ENCODE measurements at places on chromosomes 1 and 21.

GRCh38 chr1:211472724-211473123 is 19.2 kb downstream of the RD3 start:
- no peaks in the 10 kb centered on the region for H3K36me3 ChIP-seq
- DNase-seq = no peak
- no peak overlapping the region for H3K27ac ChIP-seq
- peaks cover 4% of the 10 kb centered on the region for H3K4me1 ChIP-seq

- peaks cover 10% of the 10 kb centered on the region for H3K27me3 ChIP-seq
- H3K36me3 ChIP-seq = no peaks in the 10 kb centered on the region
- no peak overlapping the region for H3K4me3 ChIP-seq
- DNase-seq = peak; percentile 95
These were observed 48.5 kb upstream of the SLC25A33 start for GRCh38 chr1:9490605-9491339.

GRCh38 chr1:235588916-235589515 is 60.6 kb downstream of the GNG4 start:
- peaks cover 21% of the 10 kb centered on the region for H3K27me3 ChIP-seq
- H3K27ac ChIP-seq = peak overlapping the region; percentile 59
- DNase-seq = no peak
- H3K4me3 ChIP-seq = no peak overlapping the region
- peaks cover 55% of the 10 kb centered on the region for H3K36me3 ChIP-seq

- H3K4me3 ChIP-seq = no peak overlapping the region
- no peaks in the 10 kb centered on the region for H3K27me3 ChIP-seq
- H3K36me3 ChIP-seq = peaks cover 42% of the 10 kb centered on the region
- DNase-seq = no peak
- peaks cover 45% of the 10 kb centered on the region for H3K4me1 ChIP-seq
These were observed 39.0 kb downstream of the LRRC71 start for GRCh38 chr1:156959414-156959813.

DNA sequence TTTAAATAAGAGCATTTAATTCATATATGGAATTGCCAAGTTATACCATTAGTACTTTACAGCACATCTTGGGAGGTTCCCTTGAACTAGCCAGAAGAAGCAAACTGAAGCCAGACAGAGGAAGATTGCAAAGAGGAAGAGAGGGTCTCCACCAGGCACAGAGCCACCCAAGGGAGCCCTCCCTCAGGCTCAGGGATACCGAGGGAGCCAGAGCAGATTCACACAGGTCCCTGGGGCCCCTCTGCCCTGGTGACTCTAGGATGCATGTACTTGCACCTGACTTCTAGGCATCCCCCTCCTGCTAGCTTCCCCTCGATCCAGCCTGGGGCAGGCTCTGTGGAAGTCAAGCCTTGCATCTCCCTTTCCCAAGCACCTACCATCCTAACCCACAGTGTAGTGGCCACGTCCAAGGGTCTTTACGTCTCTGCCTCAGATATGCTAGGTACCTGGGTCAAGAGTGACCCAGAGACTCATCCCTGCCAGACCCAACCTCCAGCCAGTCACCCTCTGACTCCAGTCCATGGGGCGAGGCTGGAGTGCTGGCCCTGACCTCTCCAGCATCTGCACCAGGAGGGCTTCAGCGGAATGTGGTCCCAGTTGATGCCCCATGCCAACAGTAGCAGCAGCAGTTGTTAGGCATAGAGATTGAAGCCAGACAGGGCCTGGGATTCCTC is 6.4 kb downstream of the IFNAR2 start:
- peaks cover 45% of the 10 kb centered on the region for H3K36me3 ChIP-seq
- peaks cover 62% of the 10 kb centered on the region for H3K4me1 ChIP-seq
- no peak for DNase-seq
- no peak overlapping the region for H3K4me3 ChIP-seq
- H3K27ac ChIP-seq = peak overlapping the region; percentile 87
- H3K27me3 ChIP-seq = no peaks in the 10 kb centered on the region

DNA sequence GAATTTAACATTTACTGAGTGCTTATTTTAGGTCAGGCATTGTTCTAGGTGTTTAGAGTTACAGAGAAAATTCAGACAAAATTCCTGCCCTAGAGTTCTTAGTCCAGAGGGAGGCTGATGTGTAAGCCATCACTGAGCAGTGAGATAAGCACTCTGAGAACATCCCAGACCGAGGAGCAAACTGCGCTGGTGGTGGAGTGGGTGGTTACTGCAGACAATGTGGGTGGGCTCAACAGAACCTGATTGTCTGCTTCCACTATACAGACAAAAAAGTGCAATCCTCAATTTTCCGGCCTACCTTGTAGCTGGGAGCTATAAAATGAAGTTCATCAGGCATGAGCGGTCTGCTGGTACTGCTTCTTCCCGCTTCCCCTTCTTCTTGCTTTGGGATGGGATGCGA is 23.5 kb downstream of the PROK1 start:
- H3K4me3 ChIP-seq = no peak overlapping the region
- DNase-seq = no peak
- peaks cover 12% of the 10 kb centered on the region for H3K27me3 ChIP-seq
- no peaks in the 10 kb centered on the region for H3K4me1 ChIP-seq
- H3K36me3 ChIP-seq = no peaks in the 10 kb centered on the region
- no peak overlapping the region for H3K27ac ChIP-seq

GRCh38 chr1:107544285-107544684 is 403.4 kb downstream of the NTNG1 start:
- H3K4me1 ChIP-seq = no peaks in the 10 kb centered on the region
- no peak for DNase-seq
- H3K27ac ChIP-seq = no peak overlapping the region

GRCh38 chr1:192615055-192615454 is 20.9 kb upstream of the RGS13 start:
- H3K36me3 ChIP-seq = no peaks in the 10 kb centered on the region
- H3K27ac ChIP-seq = no peak overlapping the region
- DNase-seq = no peak
- no peaks in the 10 kb centered on the region for H3K4me1 ChIP-seq
- H3K4me3 ChIP-seq = no peak overlapping the region

GRCh38 chr1:151459331-151460046 is at the start of gene POGZ:
Gene POGZ (minus strand): TSS chr1:151459494. CDS start chr1:151442204, 17,290 bp downstream.
- peak; percentile 97 for DNase-seq
- H3K36me3 ChIP-seq = peaks cover 7% of the 10 kb centered on the region
- H3K27me3 ChIP-seq = peaks cover 14% of the 10 kb centered on the region
- H3K27ac ChIP-seq = peak within 1 kb of the TSS; percentile 91
- H3K4me3 ChIP-seq = peak within 1 kb of the TSS; percentile 87

DNA sequence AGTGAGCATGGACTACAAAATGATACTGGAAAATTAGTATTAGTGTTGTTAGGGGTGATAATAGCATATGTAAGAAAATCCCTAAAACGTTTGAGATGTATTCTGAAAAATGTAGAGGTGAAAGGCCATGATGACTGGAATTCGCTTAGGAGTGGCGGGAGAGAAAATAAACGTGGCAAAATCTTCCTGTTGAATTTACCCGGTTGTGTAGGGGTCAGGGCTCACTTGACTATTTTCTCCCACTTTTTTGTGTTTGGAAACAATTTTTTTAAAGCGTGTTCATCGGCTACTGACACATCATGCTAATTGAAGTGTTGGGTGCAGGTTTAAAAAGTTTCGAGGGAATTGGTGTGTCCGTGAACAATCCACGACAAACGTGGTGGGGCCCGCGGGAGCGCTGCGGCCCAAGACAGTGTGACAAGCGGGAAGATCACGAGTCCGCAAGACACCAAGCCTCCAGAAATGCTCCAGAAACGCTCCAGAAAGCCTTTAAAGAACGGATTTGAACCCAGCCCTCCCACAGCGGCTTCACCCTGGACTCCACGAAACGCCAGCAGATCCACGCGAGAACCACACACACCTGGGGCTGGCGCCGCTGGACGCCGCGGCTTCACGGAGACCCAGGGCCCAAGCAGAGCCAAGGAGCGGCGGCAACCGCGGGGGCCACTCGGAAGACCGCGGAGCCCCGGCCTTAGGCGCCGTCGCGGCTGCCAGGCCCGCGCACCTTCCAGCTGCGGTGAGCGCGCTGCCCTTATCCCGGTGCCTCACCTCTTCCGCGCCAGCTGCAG is 573 bp downstream of the PSMG1 start:
- no peak for DNase-seq
- peaks cover 27% of the 10 kb centered on the region for H3K36me3 ChIP-seq
- H3K27ac ChIP-seq = peak overlapping the region; percentile 98
- peak overlapping the region; percentile 99 for H3K4me3 ChIP-seq
- no peaks in the 10 kb centered on the region for H3K27me3 ChIP-seq

DNA sequence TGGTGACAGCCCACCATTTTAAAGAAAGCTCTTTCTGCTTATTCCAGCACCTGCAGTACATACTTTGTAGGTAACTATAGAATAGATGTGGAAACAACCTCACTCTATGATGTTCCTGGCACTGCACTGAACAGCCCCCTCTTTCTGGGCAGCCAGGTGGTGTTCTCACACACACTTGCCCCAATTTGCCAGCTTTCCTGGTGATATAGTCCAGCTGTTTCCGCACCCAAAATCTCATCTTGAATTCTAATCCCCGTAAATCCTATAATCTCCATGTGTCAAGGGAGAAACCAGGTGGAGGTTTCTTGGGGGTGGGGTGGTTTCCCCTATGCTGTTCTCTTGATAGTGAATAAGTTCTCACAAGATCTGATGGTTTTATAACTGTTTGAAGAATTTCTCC is 102.2 kb downstream of the FCRL5 start:
- DNase-seq = no peak
- H3K27ac ChIP-seq = no peak overlapping the region
- H3K36me3 ChIP-seq = no peaks in the 10 kb centered on the region

DNA sequence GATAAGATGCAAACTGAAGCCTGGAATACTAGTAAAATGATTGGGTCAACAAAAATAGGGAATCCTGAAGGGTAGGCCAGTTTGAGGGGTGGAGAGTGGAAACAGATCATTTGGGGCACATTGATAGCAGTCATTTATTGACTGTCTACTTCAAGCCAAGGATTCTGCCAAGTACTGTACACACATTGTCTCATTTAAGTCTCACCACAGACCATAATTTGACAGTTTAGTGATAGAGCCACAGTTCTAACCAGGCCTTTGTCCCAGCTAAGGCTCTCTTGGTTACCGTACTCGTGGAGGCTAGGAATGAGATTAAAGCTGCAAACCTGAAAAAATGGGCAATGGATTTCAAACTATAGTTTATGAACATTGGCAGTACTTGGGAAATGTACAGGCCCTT is 11.2 kb downstream of the RBM15 start:
- no peaks in the 10 kb centered on the region for H3K27me3 ChIP-seq
- peak overlapping the region; percentile 30 for H3K4me3 ChIP-seq

- H3K27me3 ChIP-seq = no peaks in the 10 kb centered on the region
- no peak overlapping the region for H3K27ac ChIP-seq
- H3K4me3 ChIP-seq = no peak overlapping the region
- no peaks in the 10 kb centered on the region for H3K4me1 ChIP-seq
- H3K36me3 ChIP-seq = no peaks in the 10 kb centered on the region
These were observed 30.5 kb downstream of the KRTAP10-1 start for GRCh38 chr21:44509539-44509938.

- H3K4me3 ChIP-seq = no peak overlapping the region
- DNase-seq = no peak
- no peaks in the 10 kb centered on the region for H3K27me3 ChIP-seq
These were observed 597.3 kb upstream of the ADGRL4 start for GRCh38 chr1:79603843-79604242.

DNA sequence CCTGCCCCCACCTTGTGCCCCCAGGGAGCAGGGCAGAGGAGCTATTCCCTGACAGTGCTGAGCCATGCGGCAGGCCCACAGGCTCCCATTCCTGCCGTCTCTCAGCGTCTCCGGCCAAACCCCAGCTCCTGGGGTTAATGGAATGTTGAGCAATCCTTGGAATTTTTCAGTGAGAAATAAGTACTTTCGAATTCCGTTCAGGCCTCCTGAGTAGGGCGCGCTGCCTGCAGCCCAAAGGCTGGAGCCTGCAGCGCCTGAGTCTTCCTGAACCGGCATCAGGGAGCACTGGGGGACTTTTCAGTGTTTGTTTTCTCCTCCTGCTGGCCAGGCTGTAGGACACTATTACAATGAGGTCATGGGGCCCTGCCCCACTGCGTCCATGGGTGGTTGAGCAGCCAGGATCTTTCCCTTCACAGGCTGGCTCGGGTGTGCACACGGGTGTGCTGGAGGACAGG is 33.3 kb upstream of the CSF1 start:
- peaks cover 9% of the 10 kb centered on the region for H3K27me3 ChIP-seq
- peaks cover 15% of the 10 kb centered on the region for H3K4me1 ChIP-seq
- H3K27ac ChIP-seq = no peak overlapping the region
- no peaks in the 10 kb centered on the region for H3K36me3 ChIP-seq
- no peak overlapping the region for H3K4me3 ChIP-seq

GRCh38 chr21:36628761-36629460 is 70.0 kb upstream of the SIM2 start:
- H3K27me3 ChIP-seq = peaks cover 3% of the 10 kb centered on the region
- H3K27ac ChIP-seq = no peak overlapping the region
- H3K4me3 ChIP-seq = no peak overlapping the region
- H3K36me3 ChIP-seq = no peaks in the 10 kb centered on the region

GRCh38 chr1:7781923-7782495 is 2.1 kb upstream of the PER3 start:
- peak; percentile 70 for DNase-seq
- H3K4me3 ChIP-seq = peak overlapping the region; percentile 76
- H3K4me1 ChIP-seq = peaks cover 18% of the 10 kb centered on the region
- H3K27ac ChIP-seq = peak overlapping the region; percentile 70

DNA sequence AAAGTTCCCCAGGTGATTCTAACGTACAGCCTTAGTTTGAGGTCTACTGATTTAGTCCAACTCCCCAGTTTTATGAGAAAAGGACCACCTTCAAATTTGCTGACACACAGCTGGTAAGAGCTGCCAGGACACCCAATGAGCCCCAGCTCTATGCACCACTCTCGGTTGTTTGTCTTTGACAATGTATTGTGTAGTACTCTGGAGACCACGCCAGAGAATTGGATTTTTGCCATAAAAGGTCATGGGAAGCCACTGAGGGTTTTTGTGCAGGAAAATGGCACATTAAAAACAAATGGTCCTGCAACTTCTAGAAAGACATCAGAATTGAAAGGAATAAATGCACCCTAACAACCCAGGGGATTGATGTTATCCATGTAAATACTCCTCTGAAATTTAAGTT is 7.1 kb upstream of the IER5 start:
- H3K4me1 ChIP-seq = peaks cover 27% of the 10 kb centered on the region
- no peak for DNase-seq
- no peaks in the 10 kb centered on the region for H3K36me3 ChIP-seq
- no peak overlapping the region for H3K27ac ChIP-seq
- H3K4me3 ChIP-seq = no peak overlapping the region

DNA sequence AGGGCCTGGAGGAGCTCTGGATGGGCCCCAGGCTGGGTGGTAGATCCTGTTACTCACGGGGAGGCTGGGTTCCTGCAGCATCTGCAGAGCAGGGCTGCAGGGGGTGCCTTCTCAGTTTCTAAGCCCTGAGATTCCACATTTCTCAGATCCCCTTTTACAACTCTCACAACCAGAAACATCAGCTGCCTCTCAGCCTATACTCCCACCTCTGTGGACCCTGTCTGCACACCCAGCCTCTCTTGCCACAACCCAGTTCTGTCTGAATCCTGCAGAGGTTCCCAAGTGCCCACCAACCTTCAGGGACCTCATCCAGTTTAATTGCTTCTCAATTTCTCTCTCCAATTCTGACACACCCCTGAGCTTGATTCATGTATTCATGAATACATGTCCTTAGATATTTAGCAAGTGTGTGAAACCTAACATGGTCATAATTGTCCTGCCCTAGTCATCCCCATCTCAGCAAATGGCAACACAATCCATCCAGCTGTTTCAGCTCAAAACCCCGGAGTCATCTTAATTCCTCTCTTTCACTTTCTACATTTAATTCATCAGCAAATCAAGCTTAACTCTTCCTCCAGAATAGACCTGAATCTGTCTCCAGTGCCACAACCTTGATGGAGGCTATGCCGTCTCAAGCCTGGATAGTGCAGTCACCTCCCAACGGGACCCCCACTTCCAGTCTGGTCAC is 57.0 kb upstream of the NEK2 start:
- DNase-seq = no peak
- no peak overlapping the region for H3K27ac ChIP-seq
- no peak overlapping the region for H3K4me3 ChIP-seq
- no peaks in the 10 kb centered on the region for H3K36me3 ChIP-seq
